Natural killer cell (primary cell): ENCODE measurements at places on chromosomes 16 and 17. TPM values are rescaled to one million over a fixed set of nuclear protein-coding genes. Genes with fewer than 3 reads are reported as not detected.

DNA sequence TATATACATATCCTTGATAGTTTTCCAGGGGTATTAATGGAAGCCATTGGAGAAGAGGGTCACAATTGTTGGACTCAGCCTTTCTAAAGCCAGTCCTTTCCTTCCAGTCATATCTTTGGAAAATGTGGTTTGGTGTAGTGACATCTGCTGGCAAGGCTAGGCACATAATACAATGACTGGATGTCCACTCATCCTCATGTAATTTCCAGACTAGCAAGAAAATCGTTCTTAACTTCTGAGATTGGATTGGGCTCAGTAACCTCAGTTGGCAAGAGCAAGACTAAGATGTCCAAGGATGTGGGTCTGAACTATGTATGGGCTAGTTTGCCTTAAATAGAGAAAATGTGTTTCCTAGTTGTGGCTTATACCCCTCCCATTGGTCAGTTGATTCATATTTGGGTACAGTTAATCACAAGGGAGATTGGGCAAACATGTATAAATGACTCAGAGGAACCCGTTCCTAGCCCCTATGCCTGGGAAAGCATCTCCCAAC, 8.7 kb upstream of the KAT7 start:
- no peak overlapping the region for H3K4me3 ChIP-seq
- H3K4me1 ChIP-seq: no peaks in the 10 kb centered on the region
- no peak for DNase-seq
- no peaks in the 10 kb centered on the region for H3K36me3 ChIP-seq
- H3K27me3 ChIP-seq: no peaks in the 10 kb centered on the region

- no peak for DNase-seq
- H3K27ac ChIP-seq: peak overlapping the region; percentile 33
- no peaks in the 10 kb centered on the region for H3K27me3 ChIP-seq
Measured at GRCh38 chr16:46787909-46788308, 39.8 kb upstream of the MYLK3 start.

- no peak for DNase-seq
- H3K4me3 ChIP-seq: no peak overlapping the region
- peaks cover 12% of the 10 kb centered on the region for H3K4me1 ChIP-seq
- H3K27ac ChIP-seq: no peak overlapping the region
Measured at GRCh38 chr17:35377068-35377467, 3.6 kb upstream of the SLFN11 start.

The CYBC1 gene
- total RNA-seq: 168 TPM

- no peak overlapping the region for H3K27ac ChIP-seq
- no peak for DNase-seq
- no peaks in the 10 kb centered on the region for H3K4me1 ChIP-seq
- no peaks in the 10 kb centered on the region for H3K27me3 ChIP-seq
- peaks cover 97% of the 10 kb centered on the region for H3K36me3 ChIP-seq
Measured at GRCh38 chr17:80363120-80363515, 51.8 kb upstream of the ENDOV start.

GRCh38 chr17:60393840-60394723, 2.1 kb upstream of the USP32 start:
- no peak overlapping the region for H3K4me3 ChIP-seq
- H3K36me3 ChIP-seq: no peaks in the 10 kb centered on the region
- no peaks in the 10 kb centered on the region for H3K27me3 ChIP-seq

The KRT14 gene
- not detected for total RNA-seq

The NPIPB13 gene
- total RNA-seq: 43.5 TPM

GRCh38 chr16:85710732-85711131, 22.0 kb upstream of the GINS2 start:
- no peaks in the 10 kb centered on the region for H3K36me3 ChIP-seq
- no peak overlapping the region for H3K27ac ChIP-seq
- DNase-seq: no peak
- no peaks in the 10 kb centered on the region for H3K4me1 ChIP-seq
- H3K27me3 ChIP-seq: no peaks in the 10 kb centered on the region
- no peak overlapping the region for H3K4me3 ChIP-seq

- peaks cover 40% of the 10 kb centered on the region for H3K27me3 ChIP-seq
- peaks cover 18% of the 10 kb centered on the region for H3K4me1 ChIP-seq
- peak within 1 kb of the TSS; percentile 28 for H3K4me3 ChIP-seq
- H3K27ac ChIP-seq: no peak within 1 kb of the TSS
- H3K36me3 ChIP-seq: no peaks in the 10 kb centered on the region
Measured at GRCh38 chr17:79777894-79778503, at the start of gene CBX2. Gene CBX2 (plus strand): TSS chr17:79778148. CDS start chr17:79778236, 88 bp downstream.

The NPB gene
- not detected for total RNA-seq

The ABCC6 gene
- 0.16 TPM for total RNA-seq

The KRTAP4-5 gene
- not detected for total RNA-seq

GRCh38 chr16:54120846-54121480, 165.6 kb downstream of the IRX3 start:
- no peaks in the 10 kb centered on the region for H3K27me3 ChIP-seq
- no peak overlapping the region for H3K4me3 ChIP-seq
- H3K27ac ChIP-seq: no peak overlapping the region
